ENCODE measurements at places on chromosomes 16 and 17.

DNA sequence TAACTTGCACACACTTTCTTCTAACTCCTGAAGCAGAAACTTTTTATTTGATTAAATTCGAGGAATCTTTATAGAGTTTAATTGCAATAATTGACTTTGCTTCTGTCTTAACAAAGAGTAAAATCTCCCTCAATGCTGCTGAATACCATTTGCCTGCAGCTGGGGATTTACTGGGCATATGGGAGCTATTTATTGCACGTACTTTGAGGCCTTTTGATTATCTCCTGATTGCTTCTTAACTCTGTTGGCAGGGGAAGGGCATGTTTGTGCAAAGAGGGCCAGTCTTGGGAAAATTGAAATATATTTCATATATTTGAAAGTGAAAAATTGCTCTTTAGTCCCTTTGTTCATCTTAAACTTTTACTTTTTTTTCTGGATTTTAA, 156.8 kb upstream of the CHMP6 start:
- DNase-seq = no peak

DNA sequence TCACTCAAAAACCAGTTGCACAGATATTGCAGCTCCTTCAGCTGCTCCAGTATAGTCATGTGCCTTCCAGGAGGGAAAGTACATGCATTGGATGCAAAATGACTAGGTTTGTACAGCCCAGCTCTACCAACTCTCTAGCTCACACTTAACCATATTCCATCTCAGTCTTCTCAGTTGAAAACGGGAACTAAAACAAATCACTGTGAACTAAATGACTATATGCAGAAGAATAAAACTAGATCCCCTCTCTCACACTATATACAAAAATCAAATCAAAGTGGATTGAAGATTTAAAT, 24.9 kb downstream of the DCUN1D3 start:
- DNase-seq = no peak

GRCh38 chr16:72134507-72134906, 37.4 kb downstream of the PMFBP1 start:
- DNase-seq = no peak

DNA sequence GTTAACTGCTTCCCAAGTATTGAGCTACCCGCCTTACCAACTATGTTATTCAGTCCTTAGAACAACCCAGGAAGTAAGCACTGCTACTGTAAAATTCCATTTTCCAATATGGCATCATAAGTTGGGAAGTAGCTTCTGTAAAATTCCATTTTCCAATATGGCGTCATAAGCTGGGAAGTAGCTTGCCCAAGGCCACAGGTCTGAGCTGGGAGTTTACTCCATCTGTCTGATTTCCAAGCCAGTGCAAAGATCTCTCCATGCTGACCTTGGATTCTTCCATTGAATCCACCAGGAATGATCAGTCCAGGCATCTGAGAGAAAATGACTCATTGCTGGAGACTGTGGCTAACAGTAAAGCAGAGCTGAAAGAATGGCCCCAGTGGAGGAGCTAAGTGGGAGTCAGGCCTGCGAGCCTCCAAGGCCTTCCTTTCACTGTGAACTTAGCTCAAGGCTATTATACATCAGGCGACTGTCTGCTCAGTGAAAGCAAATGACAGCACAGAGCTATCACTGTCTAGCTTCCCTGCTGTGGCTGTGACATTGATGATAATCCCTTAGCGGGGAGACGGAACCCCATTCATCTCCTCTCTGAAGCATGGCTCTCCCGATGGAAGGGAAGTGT, 430.4 kb downstream of the HAPSTR1 start:
- DNase-seq = no peak

GRCh38 chr16:82992786-82993185, 366.0 kb downstream of the CDH13 start:
- DNase-seq = no peak

- peak; percentile 36 for DNase-seq
Measured at GRCh38 chr16:9134739-9135138, 43.3 kb downstream of the HAPSTR1 start.

- no peak for DNase-seq
Measured at GRCh38 chr16:81277541-81278080, 37.2 kb upstream of the GAN start.

GRCh38 chr17:48610282-48611211, at the start of gene HOXB7:
HOXB7 (minus strand) TSS chr17:48611017; CDS start chr17:48610918, 99 bp downstream.
- DNase-seq = peak; percentile 82

DNA sequence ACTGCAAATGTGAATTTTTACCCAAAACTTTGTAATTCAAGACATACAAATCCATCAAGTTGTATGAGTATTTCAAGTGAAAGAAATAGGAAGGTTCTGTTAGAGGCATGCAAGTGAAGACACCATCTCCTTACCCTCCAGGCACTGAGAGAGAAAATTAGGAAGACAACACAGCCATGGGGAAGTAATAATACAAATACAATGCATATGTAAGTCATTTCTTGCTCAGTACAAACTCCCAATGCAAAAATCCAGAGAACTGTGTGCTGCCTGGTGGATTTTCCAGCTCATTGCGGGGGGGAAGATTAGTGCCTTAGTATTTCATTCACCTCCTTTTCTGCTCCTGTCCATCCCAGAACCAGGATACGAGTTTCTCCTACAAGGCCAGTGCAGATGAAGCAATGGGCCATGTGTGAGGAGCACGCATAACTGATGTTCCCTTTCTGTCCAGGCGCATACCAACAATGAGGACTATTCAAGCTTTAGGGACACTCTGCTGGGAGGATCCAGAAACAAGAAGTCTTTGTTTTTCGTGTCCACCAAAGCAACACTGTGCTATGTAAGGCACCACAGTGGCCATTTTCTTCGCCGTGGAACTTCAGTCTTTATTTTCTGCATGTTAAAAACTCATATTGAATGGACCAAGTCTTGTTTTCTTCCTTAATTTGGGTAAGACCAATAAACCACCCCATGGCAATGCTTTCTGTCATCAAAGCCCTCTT, 143.7 kb upstream of the RCVRN start:
- no peak for DNase-seq

DNA sequence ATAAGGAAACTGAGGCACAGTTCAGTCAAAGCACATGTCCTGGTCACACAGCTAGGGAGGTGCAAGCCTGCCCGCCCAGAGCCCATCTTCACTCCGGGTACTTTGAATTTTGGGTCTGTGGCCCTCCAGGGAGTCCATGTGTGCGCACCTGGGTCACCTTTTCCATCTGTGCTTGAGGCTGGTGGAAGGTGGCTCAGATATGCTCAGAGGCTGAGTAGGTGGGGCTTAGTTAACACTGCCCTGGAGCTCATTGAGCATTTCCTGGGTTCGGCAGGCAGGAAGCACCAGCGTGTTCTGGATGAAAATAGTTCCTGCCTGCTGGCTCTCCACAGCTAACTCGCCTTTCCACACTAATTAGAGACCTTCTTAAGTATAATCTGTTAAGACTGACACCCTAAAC, 19.2 kb downstream of the FAM234A start:
- no peak for DNase-seq

DNA sequence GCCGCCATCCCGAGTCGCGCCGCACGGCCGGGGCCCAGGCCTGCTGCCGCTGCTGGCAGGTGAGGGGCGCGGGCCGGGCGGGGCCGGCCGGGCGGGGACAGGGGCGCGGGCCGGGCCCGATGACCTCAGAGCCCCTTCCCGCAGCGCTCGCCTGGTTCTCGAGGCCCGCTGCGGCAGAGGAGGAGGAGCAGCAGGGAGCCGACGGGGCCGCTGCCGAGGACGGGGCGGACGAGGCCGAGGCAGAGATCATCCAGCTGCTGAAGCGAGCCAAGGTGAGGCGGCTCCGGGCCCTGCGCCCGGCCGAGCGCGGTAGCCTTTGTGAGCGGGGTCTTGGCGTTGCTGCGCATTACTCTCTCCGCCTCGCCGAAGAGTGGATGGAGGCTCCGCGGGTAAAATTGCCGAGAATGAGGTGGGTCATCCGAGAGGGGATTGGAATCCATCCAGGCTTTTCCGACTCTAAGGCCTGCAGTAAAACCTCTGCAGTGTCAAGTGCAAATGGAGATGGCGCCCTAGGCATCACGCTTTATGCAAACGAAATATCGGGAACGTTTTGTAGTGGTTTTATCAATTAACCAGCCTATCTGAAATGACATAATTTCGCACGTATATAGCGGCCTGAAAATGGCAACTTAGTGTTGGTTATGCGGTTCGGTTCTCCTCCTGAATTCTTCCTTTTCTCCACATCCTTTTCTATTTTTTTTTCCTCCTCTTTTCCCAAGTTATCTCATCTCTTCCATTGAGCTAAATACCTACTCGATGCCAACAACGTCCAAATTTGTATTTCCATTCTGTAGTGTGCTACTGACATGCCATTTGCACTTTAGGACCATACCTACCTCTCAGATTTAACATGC, 577 bp downstream of the TTC19 start:
- peak; percentile 58 for DNase-seq

DNA sequence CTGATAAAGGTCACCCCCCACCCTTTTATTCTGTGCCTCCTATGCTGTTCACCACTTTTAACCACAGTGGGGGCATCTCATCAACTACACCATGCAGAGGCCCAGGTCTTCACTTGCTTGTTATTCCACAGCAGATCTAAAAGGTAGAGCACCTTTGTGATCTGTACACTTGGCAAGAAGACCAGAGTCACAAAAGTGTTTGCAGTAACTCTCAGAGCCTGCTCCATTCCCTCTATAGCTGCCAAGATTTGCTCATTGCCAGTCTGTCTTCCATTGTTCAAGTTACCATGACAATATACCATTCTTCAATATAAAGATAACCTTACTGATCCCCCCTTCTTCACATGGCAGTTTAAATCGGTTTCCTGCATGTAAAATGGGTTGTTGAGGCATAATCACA, 180.0 kb downstream of the TOX3 start:
- DNase-seq = peak; percentile 3

- DNase-seq = no peak
Measured at GRCh38 chr16:86502856-86503748, 7.2 kb upstream of the FOXF1 start.

DNA sequence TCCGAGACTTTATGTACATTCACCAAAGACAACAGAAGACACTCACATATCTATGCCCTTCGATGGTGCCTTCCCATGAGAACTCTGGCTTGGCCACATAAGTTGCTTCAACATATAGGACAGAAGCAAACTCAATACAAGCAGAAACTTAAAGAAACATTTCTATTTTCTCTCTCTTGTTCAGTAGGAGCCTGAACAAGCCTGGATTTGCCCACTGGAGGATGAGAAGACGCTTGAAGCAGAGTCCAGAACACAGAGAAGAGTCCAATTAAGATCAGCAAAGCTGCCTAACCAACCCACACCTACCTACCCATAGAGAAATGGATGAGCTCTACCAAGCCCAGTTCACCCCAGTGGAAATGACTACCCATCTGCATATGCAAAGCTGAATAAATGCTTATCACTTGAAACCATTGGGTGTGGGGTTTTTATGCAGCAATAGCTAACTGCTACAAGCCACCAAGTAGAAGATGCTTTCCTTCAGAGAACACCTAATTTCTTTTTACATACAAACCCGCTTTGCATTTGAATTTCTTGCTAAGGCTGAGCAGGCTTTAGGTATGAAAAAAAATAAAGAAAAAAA, 337.9 kb upstream of the DYNLRB2 start:
- no peak for DNase-seq

- no peak for DNase-seq
Measured at GRCh38 chr17:55959756-55960155, 193.5 kb upstream of the ANKFN1 start.

DNA sequence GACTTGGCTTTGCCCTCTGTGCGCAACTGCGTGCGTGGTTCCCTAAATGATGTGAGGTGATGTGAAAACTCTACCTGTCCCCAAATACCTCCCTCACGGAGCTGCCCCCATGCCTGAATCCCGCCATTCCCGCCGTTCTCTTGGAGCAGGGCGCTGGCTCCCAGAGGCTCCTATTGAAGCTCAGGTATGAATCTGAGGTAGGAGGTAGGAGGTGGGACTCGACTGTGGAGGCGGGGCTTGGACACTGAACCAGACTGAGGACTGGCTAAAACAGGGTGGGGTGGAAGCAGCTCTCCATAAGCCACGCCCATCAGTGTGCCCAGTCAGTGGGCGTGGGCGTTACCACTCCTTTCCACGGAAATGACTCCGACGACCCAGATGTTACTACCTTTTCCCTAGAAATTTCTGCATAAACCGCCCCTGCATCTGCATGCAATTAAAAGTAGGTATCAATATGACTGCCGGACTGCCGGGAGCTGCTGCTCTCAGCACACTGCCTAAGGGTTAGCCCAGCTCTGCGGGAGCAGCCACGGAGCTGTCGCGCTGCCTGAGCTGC, 41.0 kb downstream of the FOXL1 start:
- DNase-seq = peak; percentile 2

DNA sequence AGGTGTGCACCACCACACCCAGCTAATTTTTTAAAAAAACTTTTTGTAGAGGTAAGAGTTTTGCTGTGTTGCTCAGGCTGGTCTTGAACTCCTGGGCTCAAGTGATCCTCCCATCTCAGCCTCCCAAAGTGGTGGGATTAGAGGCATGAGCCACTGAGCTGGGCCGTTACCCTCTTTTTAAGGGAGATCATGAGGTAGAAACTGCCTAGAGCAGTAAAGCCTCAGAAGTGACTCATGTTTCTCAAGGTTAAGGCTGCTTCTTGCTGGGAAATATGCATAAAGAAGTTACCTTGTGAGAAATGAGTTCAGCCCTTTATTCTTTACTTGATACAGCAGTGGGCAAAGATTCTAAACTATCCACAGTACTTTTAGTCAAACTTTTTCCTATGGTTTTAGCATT, 38.2 kb downstream of the GRB2 start:
- no peak for DNase-seq

GRCh38 chr16:54136276-54136625, 150.3 kb downstream of the IRX3 start:
- no peak for DNase-seq

DNA sequence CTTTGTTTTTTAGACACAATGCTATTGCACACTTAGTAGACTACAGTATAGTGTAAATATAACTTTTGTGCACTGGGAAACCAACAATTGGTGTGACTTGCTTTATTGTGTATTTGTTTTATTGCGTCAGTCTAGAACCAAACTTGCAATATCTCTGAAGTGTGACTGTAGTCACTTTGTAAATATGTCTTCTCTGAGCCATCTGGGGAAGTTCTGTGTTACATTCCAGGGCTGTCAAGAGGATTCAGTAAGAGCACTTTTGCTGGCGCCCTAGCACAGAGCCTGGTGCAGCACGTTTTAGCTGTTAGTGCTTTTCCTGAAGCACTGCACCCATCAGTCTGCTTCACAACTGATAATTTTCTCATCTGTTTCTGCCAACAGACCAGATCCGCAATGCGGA, 73.2 kb downstream of the NT5M start:
- no peak for DNase-seq

- peak; percentile 61 for DNase-seq
Measured at GRCh38 chr16:78957317-78958100, 643.0 kb downstream of the MAF start.

GRCh38 chr16:11301645-11302501, 20.7 kb upstream of the PRM1 start:
- DNase-seq = no peak

DNA sequence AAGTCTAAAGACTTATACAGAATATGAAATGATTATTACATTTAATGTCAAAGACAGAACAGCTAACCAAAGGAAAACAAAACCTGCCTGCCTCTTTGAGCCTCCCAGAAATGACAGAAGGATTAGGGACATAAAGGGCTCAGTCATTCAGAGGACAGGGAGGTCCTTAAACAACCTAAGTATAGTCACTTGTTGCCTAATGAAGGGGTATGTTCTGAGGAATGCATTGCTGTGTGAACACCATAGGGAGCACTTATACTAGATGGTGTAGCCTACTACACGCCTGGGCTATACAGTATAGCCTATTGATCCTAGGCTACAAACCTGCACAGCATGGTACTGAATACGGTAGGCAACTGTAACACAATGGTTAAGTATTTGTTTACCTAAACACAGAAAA, 106.4 kb downstream of the PARN start:
- DNase-seq = no peak

All from NCI-H345 (cell line).